ENCODE measurements at places on chromosomes 5 and 9. TPM values are rescaled to one million over a fixed set of nuclear protein-coding genes. Genes with fewer than 3 reads are reported as not detected.

The WDR70 gene
- 36.3 TPM for total RNA-seq

The SLC28A3 gene
- total RNA-seq = 0.16 TPM

The GABRA6 gene
- total RNA-seq = not detected

The LOX gene
- not detected for total RNA-seq

The GABRA1 gene
- not detected for total RNA-seq

The PRDM9 gene
- total RNA-seq = not detected

The ECM2 gene
- total RNA-seq = not detected

The DNLZ gene
- 24.6 TPM for total RNA-seq

The PCDH1 gene
- total RNA-seq = 19.2 TPM

DNA sequence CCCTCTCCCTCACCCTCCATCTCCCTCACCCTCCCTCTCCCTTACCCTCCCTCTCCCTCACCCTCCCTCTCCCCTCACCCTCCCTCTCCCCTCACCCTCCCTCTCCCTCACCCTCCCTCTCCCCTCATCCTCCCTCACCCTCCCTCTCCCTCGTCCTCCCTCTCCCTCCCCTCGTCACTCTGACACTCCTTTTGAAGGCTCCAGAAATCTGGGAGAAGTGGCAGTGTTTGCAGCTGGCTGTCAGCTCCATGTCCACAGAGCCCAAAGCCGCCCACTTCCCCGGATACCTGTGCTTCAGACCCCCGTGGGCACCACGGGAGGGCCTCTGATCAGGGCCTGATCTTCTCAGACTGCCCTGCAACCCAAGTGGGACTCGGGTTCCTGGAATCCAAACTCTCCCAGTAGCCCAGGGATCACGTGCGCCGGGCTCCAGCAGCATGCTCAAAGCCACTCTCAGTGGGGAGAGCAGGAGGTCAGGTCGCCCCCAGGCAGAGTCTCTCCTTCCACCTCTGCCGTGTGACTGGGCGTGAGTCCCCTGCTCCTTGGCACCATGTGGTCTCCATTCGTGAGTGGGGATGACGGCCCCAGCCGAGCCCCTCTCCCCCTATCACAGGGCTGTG lies 33.1 kb downstream of the DBH start:
- DNase-seq = no peak

DNA sequence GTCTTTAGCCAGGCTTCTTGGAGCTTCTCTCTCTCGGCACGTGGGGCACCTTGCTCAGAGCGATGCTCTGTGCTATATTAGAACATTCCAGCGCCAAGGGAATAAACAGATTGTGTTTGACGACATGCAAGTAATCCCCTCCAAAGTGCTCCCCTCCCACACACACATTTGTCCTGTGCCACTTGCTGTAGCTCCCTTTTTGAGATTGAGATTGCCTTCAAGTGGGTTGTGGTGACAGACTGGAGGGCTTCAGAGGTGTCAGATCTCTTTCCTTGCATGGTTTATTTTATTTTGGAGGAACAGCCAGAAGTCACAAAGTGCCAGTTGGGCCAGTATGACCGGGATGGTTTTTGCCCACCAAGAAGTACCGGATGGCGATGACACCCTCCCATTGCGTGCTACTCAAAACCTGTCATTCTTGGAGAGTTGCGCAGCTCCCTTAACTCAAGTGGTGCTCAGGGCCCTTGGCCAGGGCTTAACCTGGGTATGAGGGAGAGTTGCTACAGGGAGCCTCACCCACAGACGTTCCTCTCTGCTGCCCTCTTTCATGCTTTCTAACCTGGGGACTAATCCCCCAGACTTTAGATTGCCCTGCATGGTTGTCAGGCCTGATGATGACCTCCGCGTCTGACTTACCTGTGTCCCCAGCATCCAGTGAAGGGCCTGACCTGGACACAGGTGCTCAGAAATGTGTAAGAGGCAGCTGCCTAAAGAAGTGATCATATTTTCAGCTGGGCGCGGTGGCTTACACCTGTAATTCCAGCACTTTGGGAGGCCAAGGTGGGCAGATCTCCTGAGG lies 18.8 kb upstream of the RPL26L1 start:
- DNase-seq = no peak

DNA sequence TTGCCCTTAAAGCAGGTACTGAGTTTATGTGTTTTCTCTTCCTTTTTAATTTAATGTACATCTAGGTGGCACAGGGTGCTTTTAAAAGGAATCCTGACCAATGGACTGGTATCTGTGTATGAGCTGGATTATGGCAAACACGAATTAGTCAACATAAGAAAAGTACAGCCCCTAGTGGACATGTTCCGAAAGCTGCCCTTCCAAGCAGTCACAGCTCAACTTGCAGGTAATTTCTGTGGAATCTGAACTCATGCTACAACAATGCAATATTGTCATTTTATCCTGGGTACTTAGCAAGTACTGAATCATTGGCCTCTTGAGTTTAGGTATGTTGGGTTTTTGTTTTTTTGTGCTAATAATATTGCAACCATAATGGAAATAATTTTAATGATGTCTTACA lies 14.4 kb upstream of the TMOD1 start:
- DNase-seq = no peak

GRCh38 chr9:126506361-126507317 lies 107.1 kb upstream of the LMX1B start:
- DNase-seq = no peak

- peak; percentile 37 for DNase-seq
Observed at GRCh38 chr9:128921881-128922763, 1.3 kb downstream of the PHYHD1 start.

GRCh38 chr5:31122998-31123951 lies 70.2 kb upstream of the CDH6 start:
- DNase-seq = no peak

- no peak for DNase-seq
Observed at GRCh38 chr9:13990331-13990730, 323.6 kb downstream of the NFIB start.

DNA sequence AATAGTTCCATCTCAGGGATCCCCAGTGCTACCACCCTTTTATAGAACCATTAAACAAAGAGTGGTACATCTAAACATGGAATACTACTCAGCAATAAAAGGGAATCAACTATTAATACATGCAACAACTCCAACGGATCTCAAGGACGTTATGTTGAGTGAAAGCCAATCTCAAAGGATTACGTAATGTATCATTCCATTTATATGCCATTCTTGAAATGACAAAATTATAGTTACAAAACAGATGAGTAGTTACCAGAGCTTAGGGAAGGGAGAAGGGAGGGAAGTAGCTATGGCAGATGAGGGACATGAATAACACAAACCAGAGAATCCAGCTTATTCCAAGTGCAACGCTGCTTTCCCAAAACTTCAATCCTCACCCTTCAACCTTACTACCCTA lies 69.5 kb downstream of the ACTL7B start:
- no peak for DNase-seq

- no peak for DNase-seq
Observed at GRCh38 chr5:124410539-124411488, 335.6 kb downstream of the ZNF608 start.
